ENCODE measurements at places on chromosomes 6 and 20.

DNA sequence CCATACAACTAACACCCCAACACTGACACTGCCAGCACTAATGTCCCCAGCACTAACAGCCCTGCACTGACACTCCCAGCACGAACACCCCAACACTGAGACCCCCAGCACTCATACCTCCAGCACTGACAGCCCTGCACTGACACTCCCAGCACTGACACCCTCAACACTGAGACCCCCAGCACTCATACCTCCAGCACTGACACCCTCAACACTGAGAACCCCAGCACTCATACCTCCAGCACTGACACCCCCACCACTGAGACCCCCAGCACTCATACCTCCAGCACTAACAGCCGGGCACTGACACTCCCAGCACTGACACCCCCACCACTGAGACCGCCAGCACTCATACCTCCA, 57.2 kb downstream of the ERMARD start:
- no peak for DNase-seq

- DNase-seq: no peak
Observed at GRCh38 chr6:161543684-161544309, 269.9 kb upstream of the AGPAT4 start.

DNA sequence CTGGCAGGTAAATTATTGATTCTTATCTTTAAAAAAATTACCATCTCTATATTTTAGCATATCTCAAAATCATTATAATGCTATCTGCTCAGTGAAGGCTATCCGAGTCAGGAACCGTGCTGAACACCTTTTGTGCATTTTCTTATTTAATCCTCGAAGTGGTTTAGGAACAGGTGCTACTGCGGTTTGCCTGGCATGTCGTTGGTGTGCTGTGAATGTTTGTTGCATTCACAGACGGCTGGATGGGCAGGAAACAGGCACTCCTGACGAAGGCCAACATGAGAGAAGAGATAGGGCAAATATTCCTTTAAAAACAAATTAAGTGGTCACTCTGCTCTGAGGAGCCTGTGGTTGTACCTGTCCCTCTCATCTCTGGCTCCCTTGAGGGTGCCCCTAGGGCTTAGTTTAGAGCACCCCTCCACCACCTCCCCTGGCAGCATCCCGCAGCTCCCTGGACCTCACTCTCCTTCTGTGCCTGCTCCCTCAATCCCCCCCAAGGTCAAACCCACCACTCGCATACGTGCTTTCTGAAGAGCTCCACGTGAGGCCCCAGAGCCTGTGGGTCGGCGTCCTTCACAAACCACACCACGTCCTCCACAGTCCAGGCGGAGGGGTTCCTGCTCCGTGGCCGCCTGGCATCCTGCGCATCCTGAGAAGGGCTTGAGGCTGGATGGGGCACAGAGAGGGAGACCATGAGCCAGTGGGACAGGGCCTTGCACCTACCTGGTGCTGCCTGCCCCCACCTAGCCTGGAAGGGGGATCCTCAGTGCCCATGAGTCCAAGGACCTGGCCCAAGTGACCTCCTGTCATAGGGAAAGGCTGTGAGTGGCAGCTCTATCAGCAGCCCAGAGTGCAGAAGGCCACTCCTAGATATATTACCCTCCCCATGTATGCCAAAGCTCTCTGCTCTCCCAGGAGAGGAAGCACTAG, 116.5 kb downstream of the SCML4 start:
- no peak for DNase-seq

DNA sequence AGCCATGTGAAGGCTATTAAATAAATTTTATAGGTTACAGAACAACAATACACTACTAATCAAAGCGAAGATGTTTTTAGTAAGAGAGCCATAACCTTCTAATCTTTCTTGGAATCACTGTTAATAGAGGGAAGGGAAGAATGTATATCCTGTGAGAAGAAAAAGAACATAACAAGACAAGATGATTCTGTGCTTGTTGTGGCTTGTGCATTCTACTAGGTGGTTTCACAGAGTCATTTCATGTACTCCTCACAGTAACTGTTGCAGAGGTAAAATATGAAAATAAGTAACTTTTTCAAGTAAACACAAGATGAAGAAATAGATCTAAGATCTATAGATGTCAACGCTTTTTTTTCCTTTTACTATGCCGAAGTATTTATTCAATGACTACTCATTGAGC, 116.9 kb upstream of the FAM83B start:
- no peak for DNase-seq

GRCh38 chr20:19692685-19693119, 65.4 kb upstream of the RIN2 start:
- DNase-seq: peak; percentile 44

GRCh38 chr20:40441771-40442170, 247.3 kb downstream of the MAFB start:
- DNase-seq: no peak

- DNase-seq: no peak
Observed at GRCh38 chr6:21639316-21639715, 45.8 kb downstream of the SOX4 start.

DNA sequence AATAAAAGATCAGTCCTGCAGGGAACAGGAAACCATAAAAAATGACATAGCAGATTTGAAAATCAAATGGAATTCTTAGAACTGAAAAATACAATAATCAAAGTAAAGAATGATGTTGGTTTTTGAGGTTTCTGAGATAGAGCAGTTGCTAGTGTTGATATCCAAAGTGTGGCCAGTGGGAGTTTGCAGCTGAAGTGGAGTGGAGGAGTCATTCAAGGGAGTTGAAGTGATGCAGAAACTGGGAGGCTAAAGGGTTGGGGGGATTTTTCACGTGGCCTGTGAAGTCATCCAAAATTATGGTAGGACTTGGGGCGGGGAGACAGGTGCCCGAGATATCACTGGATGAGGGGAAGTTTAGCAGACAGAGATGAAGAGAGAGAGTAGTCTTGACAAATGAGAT, 123.6 kb downstream of the CDC5L start:
- DNase-seq: no peak

DNA sequence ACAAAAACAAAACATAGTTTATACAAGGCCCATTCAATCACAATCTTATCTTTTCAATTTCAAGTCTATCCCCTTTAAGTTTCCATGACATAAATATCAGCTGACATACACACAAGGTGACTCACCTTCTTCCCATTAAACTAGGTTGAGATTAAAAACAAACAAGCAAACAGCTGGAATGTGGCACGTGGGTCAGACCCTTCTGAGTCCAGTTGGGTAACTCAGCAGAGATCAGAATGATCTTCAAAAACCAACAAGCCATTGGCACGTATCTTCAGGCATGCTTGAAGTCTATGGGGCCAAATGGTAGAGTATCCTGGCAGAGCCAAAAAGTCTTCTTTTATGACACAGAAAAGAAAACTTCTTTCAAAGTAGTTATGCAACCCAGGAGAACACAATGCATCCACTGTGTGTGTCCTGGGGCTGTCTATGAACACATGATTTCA, 603.5 kb upstream of the CITED2 start:
- DNase-seq: no peak

- no peak for DNase-seq
Observed at GRCh38 chr6:165848086-165848426, 185.0 kb upstream of the PDE10A start.

DNA sequence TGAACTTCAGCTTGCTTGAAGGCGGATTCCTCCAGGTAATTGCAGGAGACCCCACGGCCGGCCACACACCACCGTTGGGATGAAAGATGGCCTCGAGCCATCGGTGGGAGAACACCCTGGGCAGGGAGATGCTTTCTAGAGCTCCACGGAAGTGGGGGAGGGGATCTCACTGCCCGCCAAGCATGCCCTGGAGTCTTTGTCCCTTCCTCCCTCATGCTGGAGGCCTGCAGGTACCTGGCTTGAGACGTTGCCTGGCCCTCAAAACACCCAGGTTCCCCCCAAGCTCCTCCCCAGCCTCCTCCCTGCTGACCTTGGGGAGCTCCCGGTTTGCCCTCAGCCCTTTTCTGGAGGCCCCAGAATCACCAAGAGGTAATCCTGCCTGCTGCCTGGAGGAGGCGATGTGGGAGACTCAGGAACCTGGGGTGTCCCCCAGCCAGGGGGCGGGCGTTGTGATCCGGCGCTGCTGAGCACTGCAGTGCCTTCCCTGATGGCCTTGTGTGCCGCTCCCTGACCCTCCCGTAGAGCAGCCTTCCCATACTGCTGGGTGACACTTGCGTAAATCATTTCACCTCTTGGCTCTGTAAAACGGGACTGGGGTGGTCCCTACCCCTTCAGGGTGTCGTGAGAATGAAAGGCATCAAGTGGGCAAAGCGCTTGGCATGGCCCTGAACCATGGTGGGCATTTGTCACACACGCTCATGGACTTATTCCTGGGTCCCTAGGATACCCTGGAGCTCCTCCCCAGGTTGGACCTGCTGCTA, 91.4 kb downstream of the CEBPB start:
- no peak for DNase-seq

DNA sequence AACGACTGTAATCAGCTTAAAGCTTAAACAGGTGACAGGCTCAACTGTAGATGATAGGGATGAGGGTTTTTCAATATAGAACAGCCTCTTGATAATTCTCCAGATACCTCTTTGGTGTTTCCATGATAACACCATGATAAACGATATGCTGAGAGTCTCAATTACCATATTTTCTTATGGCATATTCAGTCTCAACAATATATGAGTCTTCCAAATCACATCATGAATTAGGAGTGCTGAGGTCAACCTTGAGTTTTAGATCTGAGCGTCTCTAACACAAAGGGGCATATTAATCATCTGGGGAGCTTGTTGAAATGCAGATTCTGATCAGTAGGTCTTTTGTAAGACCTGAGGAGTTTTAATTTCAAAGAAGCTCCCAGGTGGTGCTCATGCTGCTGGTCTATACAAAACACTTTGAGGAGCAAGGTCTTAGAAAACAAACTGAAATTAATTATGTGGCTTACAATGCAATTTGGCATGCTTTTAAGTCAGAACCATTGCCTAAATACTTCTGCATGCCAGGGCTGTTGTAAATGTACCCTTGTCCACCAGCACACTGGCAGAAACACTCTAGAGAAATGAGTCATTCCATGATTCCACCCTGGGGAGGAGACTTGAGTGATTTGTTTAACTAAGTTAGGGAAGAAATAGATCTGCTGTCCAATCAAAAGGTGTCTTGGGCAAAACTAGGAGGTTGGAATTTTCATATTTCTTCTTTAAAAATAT, 49.6 kb downstream of the PTCHD4 start:
- peak; percentile 23 for DNase-seq

GRCh38 chr6:71349395-71349794, 60.8 kb downstream of the OGFRL1 start:
- no peak for DNase-seq

DNA sequence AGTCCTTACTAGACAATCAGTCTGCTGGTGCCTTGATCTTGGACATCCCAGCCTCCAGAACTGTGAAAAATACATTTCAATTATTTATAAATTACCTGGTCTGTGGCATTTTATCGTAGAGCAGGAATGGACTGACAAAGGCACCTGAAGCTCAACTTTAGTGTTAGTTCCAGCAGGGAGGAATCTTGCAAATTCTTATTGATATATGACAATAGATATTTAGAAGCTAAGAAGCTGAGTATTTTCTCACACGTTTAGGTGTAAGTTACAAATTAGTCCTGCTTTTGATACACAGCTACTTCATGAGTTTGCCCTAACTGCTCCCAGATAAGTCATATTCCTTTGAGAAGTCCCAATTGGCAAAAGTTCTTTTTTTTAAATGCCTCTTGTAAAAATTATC, 138.0 kb upstream of the ZNF217 start:
- DNase-seq: no peak

DNA sequence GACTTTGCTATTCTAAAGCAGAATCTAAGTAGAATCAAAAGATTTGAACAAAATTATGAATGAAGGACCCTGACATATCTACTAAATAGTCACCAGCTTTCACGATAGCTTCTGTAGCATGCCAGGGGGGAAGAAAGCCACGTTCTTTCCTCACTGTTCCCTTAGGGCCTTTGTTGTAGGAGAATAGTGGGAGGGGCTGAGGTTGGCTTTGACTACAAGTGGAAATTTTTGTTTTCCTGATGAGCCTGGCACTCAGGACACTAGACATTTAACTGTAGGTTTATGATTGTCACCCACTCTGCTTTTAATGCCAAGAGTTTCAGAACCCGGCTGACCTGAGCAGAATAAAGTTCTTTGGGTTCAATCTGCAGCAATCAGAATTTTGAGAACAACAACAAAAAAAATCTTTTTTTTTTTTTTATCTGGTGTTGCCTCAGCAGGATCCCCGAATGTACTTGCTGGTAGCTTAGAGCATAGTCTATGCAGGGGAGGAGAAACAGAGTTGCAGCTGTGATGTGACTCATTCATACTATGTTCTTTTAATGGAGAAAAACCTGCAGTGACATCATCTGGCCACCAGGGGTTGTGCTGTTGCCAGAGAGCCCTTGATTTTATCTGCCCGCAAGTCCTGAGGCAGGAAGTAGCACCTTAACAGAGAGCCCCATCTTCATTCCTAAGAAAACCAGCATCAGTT, 38.5 kb downstream of the TPD52L1 start:
- DNase-seq: peak; percentile 40

DNA sequence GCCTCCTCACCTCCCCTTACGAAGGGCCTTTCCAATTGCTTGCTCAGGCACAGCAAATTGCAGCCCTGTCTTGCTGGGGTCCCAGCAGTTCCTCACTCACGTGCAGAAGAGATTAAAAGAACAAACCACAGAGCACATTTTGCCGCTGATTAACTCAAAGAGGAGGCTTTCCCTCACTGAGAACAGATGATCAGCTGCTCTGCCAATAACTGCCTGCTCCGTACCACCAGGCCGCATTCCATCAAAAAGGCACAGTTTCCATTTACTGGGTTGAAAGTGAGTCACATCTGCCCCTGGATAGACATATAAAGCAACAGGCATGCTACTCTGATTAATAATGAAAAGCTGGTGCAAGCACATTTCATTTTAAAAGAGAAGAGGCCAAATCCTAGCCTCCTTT, 446.8 kb downstream of the PTPRT start:
- no peak for DNase-seq

GRCh38 chr6:18036781-18037180, 49.3 kb upstream of the KIF13A start:
- DNase-seq: no peak

All from H54 (cell line).